Right renal cortex interstitium (tissue), 3 donors: ENCODE measurements at places on chromosomes 6 and 20.

DNA sequence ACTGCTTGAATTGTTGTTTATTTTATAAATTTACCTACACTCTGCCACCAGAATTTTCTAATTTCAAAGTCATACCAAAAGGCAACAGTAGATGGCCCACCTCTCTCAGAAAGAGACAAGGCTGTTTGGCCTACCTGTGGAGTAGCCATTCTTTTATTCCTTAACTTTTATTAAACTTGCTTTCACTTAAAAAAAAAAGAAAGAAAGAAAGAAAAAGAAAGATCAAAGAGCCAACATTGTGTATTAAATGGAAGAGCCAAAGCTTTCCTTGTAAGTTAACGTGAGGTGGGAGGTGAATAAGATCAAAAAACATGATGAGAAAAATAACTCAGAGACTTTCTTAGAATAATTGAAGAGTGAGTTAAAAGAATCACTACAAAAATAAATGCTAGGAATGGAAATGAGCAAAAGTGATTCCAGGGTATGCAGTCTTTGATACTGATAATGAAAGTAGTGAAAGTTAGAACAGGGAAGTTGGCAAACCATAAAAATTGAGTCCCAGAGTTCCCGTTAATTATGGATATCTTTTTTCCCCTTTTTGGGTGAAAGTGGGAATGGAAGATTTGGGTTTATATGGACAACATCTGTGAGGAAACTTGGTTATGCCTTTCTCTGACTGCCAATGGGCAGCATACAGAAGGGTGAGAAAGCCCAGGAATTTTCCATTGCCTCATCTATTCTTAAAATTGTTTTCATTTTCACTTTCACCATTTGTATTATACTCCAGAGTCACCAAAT, 35.9 kb upstream of the MYB start:
- DNase-seq = no peak

GRCh38 chr20:3168079-3168828, 5.1 kb downstream of the LZTS3 start:
- no peak for DNase-seq

DNA sequence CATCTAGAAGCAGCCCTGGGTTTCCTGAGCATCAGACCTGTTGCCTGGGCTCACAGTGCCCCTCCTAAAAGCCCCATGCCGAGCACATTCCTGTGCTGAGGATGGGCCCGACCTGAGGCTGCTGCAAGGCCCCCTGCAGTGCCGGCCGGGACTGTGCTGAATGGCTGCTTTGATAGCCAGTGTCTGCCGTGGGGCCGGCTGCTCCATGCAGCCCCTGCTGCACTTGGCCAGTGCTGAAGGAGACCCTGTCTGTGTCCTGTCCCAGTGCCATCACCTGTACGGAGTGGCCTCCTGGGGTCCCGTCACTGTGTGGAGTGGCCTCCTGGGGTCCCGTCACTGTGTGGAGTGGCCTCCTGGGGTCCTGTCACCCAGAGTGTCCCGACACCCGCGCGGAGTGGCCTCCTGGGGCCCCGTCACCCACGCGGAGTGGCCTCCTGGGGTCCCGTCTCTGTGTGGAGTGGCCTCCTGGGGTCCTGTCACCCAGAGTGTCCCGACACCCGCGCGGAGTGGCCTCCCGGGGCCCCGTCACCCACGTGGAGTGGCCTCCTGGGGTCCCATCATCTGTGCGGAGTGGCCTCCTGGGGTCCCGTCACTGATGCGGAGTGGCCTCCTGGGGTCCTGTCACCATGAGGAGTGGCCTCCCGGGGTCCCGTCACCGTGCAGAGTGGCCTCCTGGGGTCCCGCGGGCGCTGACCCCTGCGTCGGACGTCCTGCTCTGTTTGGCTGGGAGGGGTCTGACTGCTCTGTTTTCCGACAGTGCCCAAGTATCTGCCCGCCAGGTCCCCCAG, 7.0 kb downstream of the COL9A3 start:
- DNase-seq = no peak

DNA sequence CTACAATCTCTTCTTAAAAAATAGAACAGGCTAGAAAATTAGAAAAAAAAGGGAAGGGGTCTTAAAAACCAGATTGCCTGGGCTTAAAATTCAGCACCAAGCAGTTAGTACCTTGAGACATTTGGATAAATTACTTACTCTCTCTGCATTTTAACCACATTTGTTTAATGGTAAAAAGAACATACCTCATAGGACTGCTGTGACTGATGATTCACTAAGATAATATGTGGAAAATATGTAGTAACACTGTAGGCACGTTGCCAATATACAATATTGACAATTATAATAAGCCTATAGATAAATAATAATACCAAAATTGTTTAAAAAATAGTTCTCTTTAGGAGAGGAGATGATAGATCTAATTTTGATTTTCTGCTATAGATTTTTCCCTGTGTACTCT, 750.4 kb downstream of the TENT5A start:
- DNase-seq = no peak

DNA sequence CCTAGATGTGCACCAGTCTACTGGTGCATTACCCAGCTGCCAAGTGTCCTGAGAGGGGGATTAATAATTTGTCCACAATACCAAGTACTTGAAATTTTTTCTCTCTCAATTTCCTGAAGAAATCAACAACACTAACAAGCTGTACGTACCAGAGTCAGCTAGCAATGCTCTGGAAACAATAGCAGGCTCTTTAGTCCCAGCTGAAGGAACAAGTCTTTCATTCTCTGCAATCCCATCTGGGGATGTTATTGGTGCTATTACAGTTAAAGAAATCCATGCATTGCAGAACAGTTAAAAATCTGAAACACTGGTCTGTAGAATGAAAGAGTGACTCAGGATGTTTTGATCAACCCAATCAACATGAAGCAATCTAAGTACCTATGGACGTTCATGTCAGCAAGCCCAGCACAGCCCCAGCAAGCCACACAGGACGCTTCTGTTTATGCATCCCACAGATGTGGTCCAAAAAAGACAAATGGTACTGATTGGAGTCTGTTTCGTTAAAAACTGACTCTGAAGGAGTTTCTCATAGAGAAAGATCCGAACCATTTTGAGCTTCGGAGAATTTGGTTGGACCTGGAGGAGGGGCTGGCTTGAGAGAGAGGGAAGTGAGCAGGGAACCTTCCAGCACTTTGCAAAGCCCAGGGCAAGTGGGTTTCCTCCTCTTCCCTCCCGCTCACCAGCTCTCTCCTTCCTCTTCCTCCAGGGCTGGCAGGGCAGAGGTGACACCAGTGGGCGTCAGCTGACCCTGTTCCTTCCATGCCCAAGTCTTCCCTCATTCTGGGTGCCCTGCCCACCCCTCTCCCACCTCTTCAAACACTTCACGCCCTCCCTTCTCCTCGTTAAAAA, 11.9 kb downstream of the PRR18 start:
- no peak for DNase-seq
